ENCODE measurements at places on chromosomes 1 and 21.

DNA sequence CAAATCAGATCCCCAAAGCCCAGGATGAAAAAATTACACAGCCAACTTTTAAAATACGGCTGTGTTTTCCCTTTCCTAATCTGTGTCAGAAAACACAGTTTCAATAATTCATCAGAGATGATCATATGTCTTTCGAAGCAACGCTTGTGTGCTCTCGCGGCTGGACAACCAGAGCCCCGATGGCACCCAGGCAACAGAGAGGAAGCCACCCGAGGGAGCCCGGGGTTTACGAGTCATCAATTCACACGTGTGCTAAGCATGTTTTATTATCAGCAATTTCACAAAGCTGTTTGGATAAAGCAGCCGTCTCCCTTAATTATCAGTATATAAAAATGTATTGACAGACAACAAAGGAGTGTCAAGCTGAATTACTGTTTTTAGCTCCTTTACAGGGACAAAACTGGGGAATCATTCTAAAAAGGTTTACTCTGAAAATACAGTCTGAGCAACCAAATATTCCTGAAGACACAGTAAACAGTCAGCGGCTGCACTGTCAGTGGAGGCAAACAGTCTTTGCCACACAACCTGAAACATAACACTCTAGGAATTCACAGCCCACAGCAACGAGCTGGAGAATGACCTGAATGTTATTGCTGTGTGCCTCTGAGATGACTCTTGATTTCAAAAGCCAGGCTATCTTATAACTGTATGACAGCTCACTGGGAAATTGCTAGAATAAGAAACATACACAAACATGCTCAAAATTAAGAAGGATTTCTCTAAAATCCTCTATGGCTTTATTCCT is 201.0 kb downstream of the SIPA1L2 start:
- peak; percentile 37 for DNase-seq

- DNase-seq: peak; percentile 93
These were observed 7.2 kb downstream of the ATP1B1 start for GRCh38 chr1:169113613-169114119.

DNA sequence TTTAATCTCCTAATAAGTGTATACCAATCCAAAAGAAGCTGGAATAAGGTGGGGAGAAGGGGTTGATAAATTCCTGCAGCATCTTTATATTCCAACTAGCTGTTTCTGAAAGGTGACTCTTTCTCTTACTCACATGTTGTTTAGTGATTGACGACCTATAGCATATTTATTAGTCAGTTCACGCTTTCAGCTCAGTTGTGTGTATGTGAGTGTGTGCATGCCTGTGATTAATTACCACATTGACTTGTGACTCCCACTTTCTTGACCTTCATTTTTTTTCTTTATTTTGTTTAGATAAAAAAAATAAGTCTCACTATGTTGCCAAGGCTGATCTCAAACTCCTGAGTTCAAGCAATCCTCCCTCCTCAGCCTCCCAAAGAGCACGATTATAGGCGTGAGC is 44.4 kb downstream of the ATP2B4 start:
- DNase-seq: no peak

GRCh38 chr1:26666855-26667254 is 29.0 kb upstream of the ARID1A start:
- no peak for DNase-seq

GRCh38 chr21:46091118-46091517 is 6.8 kb upstream of the COL6A2 start:
- DNase-seq: no peak

- no peak for DNase-seq
These were observed 51.4 kb upstream of the KANK4 start for GRCh38 chr1:62370594-62370993.

DNA sequence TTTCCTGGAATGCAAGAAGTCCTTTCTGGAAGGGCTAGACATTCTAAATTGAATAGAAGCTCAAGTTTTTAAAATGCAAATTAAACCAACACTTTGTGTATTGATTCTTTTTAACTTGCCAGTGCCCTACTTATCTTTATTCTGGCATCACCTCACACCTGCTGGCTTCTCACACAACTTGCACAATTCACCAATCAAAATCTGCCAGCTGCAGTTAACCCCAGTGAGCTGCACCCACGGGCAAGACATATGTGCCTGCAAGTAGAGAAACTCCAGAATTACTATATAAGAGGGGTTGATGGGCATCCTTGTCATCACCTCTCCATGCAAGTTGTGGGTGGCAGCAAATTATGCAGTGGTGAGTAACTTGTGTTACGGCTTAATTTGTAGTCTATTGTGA is 11.7 kb upstream of the PLPPR4 start:
- no peak for DNase-seq

DNA sequence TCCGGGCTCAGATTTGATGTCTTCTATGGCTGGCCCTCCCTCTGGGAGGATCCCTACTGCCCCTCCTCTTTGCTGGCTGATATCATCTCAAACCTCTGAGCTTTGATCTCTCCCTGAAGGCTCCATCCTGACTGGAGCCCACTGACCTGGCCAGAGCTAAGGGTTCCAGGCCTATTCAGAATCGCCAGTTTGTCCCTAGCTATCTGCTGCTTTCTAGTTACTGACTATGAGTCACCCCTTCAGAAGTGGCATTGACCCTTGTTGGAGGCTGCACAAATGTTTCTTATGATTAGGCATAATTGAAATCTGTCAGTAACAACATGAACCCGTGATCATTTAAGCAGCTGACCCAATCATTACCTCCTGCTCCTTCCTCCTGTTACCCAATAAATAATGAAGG is 87.1 kb downstream of the ABCA4 start:
- DNase-seq: no peak

- no peak for DNase-seq
These were observed 2.6 kb upstream of the TMEM240 start for GRCh38 chr1:1542766-1543705.

DNA sequence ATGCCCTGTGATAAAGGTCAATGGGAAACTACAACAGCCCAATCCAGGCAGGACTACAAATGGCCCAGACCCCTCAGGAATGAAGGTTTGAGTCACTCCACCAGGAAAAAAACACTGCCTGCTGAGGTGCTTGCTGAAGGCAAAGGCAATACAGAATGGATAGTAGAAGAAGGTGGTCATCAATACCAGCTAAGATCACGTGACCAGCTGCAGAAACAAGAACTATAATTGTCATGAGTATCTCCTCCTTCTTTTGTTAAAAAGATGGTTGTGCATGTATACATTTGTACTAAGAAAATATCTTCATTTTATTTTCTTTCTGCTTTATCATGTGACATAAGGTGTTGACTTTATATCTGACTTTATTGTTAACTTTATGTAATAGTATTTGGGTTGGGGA is 23.4 kb upstream of the ZNF644 start:
- DNase-seq: no peak

DNA sequence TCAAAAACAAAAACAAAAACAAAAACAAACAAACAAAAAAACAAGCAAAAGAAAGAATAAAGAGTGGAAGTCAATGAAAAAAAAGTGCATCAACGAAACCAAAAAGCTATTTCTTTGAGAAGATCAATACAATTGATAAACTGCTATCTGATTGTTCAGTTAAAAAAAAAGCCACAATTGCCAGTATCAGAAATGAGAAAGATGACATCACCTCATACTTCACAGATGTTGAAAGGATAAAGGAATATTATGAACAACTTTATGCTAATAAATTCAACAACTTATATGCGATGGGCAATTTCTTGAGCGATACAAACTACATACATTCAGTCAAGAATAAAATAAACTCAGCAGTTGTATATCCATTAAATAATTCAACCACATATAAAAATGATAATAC is 2.2 kb upstream of the LRRC3 start:
- no peak for DNase-seq

GRCh38 chr1:243938208-243938607 is 88.2 kb upstream of the AKT3 start:
- no peak for DNase-seq
